ENCODE measurements at places on chromosomes 16 and 17. TPM values are rescaled to one million over a fixed set of nuclear protein-coding genes. Genes with fewer than 3 reads are reported as not detected.

The HSPB9 gene
- not detected for total RNA-seq

The PDILT gene
- total RNA-seq: not detected

The KRTAP4-5 gene
- total RNA-seq: not detected

The DPEP3 gene
- not detected for total RNA-seq

The KRTAP16-1 gene
- total RNA-seq: not detected

The TVP23A gene
- total RNA-seq: 1.5 TPM

Measured in thoracic aorta (tissue), 2 donors.